ENCODE measurements at places on chromosomes 5 and 9.

GRCh38 chr9:114953959-114954358 is 23.6 kb upstream of the TNFSF8 start:
- no peak for DNase-seq

DNA sequence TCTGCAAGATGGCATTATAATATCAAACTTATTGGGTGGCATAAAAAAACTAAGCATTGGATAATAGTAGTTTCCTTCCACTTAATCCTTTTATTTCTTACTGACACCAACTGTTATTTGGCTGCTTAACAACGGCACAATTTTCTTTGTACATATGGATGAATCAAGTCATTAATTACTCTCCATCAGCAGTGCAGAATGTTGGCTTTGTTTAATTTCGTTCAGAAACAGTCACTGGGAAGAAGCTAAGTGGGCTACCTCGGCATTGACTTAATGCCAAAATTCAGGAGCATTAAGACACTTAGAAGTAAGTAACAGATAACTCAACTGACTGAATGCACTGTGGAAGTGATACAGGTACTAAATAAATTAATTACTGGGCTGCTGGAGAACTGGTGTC is 460.4 kb downstream of the CTNND2 start:
- no peak for DNase-seq

DNA sequence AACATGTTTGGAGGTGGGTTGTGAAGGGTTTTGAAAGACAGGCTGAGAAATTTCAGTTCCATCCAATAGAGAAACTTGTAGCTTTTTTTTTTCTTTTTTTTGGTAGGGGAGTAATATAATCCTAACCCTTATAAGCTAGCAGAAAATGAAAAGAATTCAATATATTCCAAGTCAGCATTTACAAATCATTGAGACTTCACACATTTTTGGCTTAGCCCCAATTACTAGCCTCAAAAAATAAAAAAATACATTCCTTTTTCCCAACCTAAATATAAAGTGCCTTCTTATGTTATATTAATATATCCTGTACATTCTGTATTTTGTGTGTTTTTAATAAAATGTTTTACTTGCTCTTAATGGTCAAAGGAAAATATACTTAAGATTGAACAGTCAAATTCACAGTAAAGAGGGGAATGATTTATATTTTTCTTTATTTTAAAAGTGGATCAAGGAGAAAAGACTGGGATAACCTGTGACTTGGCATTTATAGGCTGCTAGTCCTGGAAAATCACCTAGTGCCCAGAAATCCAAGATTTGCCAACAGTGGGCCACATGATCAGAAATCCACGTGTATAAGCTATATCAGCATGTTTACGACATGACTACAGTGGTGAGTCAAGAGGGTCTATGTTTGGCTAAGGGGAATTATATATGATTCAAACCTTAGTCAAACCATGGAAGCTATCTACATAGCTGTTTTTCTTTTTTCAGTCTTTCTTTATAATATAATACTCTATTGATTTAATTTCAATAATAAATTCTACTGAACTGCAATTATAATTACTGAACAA is 14.5 kb downstream of the HACD4 start:
- no peak for DNase-seq

DNA sequence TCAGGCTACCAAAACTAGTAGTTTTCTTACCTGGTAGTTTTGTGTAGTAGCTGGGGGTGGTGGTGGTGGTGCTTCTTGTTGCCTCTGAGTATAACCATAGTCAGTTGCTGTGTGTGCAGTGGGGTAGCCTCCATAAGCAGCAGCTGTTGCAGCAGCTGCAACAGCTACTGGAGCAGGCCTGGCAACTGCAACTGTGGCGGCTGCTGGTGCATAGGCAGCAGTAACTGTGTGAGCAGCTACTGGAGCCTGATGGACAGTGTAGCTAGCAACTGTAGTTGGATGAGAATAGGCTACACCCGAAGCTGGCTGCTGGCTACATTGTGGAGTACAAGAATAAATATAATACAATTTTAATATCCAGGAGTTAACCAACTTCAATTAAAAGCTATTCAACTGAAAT is 24.7 kb downstream of the ZFR start:
- no peak for DNase-seq

DNA sequence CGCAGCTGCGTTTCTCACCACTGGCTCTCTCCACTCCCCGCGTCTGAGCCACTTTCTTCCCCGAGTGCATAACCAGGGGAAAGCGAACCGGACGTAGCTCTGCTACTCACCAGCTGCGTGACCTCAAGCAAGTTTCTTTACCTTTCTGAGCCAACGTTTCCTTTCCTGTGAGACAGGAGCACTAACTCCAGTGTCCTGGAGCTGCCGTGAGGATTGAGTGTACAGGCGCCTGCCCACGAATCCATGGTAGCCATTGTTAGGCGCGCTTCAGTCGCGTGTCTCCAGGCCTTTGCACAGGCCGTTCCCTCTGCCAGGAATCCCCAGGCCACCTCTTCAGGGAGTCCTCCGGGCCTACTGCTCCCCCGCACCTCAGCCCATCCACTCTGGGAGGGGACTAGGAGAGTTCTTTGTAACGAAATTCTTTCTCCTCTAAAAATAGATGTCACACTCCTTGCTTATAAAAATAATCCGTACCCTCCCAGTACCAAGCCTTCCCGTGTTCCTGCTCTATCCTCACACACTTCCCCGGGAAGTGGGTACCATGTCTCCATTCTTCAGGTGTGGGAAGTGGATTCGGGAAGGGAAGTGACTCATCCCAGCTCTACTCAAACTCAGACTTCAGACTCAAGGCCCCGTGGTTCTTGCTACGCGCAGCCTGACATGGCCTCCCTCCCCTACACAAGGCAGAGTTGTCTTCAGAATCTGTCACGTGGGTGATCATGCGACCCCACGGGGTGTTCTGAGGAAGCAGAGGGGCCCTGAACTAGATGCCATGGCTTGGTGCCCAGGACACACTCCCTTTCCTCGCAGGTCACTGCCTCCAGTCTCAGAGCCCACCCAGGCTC is 16.1 kb upstream of the CRB2 start:
- no peak for DNase-seq

- DNase-seq = no peak
Measured at GRCh38 chr5:178231539-178232123, 971 bp downstream of the PHYKPL start.

DNA sequence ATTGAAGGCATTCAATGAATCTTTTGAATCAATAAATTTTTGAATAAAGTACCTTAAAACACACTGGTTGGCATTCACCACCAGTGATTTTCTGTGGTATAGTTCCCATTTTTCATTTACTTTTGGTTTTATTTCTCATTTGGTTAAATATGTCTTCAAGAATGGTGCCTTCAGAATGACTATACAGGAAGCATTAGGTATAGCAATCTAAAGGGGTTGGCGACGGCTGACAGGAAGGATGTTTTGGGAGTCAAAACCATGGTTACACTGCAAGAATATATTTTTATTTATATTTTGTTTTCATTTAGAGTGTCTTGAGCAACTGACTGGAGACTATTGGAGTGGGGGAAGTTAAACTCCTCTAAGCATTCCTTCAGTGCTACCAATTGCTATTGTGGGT is 235.7 kb downstream of the HTR1A start:
- DNase-seq = no peak

- DNase-seq = peak; percentile 75
Measured at GRCh38 chr5:16791036-16791705, 144.9 kb downstream of the MYO10 start.

DNA sequence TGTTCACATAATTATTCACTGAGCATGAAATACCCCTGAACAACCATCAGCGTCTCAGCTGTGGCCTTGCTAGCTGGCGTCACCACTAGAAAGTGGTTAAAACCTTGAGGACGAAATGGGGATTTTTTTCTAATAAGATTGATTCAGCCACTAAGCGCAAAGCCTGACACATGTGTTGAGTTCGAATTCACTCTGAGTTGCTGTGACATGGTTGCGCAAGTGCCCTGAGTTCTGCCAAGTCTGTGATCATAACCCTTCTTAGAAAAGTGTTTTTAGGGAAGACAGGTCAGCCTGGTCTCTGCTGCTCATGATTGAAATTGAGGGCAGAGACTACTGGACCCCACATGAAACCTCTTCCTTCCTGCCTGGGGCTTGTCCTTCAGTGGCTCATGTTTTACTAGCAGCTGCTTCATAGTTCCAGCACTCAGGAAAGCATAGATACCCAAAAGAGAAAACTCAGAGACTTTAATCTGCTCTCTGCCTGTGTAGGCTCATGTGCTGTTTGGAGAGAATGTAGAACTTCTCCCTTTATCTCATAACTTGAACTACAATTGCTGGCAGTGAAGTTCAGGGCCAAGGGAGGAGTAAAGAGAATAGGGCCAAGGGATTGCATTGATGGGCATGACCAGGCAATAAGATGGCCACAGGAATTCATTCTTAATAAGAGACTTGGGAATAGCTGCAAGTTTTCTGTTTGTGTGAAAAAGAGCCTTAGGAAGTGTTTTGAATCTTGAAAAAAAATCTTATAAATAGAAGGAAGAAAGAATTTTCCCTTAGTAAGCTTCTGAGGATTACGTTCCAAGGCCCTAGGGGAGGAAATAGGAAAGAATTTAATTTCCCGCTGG is 66.8 kb upstream of the CXCL14 start:
- DNase-seq = no peak

- no peak for DNase-seq
Measured at GRCh38 chr5:17365811-17366138, 132.3 kb upstream of the TAF11L2 start.

- DNase-seq = no peak
Measured at GRCh38 chr5:60092671-60093422, 199.3 kb upstream of the PDE4D start.

DNA sequence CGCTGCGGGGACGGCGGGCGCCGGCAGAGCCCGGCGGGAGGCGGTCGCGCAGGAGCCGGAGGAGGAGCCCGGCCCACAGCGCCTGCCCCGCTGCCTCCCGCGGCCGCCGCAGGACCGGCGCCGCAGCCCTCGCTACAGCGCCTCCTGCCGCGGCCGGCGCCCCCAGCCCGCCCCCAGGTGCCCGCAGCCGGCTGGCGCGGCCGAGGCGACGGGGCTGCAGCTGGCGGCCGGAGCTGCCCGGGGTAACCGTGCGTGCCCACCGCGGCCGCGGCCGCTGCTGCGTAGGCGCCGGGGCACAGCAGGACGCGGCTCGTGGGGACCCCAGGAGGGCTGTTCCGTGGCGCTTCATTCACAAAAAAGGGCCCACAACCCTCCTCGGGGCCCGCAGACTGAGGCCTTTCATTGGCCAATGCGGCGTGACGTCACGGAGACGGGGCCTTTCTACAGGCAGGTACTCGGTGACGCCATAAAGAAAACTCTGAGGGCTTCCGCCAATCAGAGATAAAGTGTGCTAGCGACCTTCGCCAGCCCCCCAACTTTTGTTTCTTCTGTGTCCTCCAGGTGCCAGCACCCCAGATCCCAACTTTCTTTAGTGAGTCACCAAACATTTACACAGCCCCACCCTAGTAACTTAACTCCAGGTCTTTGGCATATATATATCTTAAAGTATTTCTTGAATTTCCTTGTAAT is at the start of gene CDC14B:
Gene CDC14B (minus strand): TSS at position 353 of the 690 bp plus-strand sequence. CDS start 465 bp downstream, outside the sequence.
- DNase-seq = peak; percentile 97

DNA sequence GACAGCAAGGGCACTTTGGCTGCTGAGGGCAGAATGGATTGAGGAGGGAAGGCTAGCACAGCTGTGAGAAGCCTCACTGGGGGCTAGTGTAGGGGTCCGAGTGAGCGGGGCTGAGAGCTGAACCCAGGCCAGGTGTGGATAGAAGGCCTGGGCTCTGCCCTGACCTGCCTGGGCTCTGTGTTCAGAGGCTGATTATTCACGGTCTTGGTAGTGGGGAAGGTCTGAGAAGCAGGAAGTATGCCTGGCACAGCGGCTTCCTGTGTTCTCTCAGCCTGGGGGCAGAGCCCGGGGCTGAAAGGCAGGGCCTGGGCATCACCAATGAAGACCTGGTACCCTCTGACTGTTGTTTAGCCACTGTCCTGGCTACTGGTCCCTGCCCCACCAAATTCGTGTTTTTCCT is 136.4 kb upstream of the TBC1D2 start:
- no peak for DNase-seq

DNA sequence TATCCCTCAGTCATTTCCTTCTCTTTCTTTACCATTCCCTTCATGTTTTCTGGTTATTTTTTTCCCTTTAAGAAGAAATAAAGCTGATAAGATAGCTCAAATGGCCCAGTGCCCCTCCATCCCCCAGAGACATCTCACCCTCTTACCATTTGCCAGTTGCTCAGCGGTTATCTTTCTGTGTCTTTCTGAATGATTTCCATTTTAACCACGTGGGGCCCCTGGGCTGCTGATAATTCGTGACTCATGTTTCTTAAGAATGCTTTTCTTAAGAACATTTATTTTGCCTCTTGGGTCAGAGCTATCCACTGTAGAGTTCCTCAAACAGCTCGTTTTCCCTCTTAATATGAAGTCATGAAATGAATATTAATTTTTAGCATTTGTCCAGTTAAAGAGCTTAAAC is 147.8 kb downstream of the MAST4 start:
- DNase-seq = no peak

DNA sequence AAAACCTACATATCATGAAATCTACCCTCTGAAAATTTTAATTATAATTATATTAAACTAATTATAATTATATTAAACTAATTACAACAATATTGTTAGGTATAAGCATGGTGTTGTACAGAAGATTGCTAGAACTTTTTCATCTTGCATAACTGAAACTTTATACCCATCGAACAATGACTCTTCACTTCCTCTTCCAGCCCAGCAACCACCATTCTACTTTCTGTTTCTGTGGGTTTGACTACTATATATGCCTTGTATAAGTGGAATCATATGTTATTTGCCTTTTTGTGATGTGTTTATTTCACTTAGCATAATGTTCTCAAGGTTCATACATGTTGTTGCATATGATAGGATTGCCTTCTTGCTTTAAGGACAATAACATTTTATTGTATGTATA is 274.2 kb upstream of the CCNH start:
- DNase-seq = no peak

- no peak for DNase-seq
Measured at GRCh38 chr9:123924727-123925126, 5.2 kb downstream of the DENND1A start.

GRCh38 chr5:80139466-80139972 is 104.4 kb downstream of the THBS4 start:
- no peak for DNase-seq

DNA sequence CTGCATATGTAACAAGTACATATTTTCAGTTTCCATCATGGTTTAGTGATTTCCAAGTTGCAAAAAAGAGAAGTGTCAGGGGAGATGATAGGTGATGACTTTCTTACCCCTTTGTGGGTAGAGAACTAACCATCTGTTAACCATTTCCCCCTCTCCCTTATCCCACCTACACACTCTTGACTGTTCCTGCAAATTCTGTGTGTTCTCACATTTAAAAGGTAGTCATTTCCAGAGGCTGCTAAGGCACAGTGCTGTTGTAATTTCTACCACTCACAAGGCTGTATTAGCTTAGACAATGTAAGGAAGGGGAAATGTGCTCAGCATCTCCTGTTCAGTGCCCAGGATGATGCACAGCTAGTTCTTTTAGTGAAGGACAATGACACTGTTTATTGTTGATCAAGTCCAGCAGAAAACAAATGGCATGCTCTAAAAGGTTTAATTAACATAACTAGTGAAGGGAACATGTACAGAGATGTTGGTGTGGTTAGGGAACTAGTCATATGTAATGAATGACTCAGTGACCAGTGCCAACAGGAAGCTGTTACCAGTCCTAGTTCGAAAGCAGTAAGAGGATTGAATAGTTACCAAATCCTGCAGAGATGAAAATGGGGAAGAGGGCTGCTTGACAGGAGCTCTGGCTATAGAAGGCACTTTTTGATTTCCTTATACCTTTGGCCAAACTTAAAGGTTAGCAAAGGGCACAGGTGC is 165.1 kb downstream of the PLK2 start:
- no peak for DNase-seq
